ENCODE measurements at places on chromosomes 5 and 9.

DNA sequence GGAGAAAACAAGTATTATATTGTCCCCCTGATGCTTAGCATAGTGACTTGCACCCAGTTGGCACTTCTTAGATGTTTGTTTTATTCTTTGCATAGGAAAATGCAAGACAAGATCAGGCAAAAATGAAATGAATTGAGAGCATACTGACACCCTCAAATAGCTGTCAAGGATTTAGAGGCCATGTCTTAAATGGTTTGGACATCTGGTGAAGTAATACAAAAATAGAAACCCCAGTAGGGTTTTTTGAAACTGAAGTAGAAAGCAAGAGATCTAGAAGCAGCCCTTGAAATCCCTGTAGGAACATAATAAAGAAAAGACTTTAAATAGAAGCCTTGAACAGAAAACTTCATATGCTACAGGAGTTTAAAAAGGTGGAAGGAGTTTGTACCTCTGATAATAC, 174.3 kb downstream of the ANXA1 start:
- no peak for DNase-seq

DNA sequence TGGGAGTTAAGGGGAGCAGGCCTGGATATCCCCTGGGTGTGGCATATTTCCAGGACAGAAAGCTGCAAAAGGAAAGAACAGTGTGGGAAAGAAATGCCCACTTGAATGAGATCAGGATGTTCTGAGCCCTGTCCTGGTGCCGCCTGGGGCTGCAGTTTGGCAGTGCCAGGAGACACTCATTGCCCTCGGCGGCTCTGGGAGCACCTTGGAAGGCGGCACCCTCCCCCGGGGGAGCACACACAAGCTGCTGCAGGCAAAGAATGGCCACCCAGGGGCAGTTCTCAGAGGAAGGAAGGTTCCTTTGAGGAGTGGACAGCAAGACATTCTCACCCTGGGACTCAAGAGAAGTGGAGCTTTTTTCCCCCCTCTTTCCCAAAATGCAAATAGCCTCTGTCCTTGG, 305.3 kb downstream of the NTRK2 start:
- DNase-seq: no peak

GRCh38 chr5:180599981-180600553, 8.8 kb upstream of the SCGB3A1 start:
- no peak for DNase-seq

- no peak for DNase-seq
Observed at GRCh38 chr9:76913467-76913866, 7.6 kb upstream of the PRUNE2 start.

DNA sequence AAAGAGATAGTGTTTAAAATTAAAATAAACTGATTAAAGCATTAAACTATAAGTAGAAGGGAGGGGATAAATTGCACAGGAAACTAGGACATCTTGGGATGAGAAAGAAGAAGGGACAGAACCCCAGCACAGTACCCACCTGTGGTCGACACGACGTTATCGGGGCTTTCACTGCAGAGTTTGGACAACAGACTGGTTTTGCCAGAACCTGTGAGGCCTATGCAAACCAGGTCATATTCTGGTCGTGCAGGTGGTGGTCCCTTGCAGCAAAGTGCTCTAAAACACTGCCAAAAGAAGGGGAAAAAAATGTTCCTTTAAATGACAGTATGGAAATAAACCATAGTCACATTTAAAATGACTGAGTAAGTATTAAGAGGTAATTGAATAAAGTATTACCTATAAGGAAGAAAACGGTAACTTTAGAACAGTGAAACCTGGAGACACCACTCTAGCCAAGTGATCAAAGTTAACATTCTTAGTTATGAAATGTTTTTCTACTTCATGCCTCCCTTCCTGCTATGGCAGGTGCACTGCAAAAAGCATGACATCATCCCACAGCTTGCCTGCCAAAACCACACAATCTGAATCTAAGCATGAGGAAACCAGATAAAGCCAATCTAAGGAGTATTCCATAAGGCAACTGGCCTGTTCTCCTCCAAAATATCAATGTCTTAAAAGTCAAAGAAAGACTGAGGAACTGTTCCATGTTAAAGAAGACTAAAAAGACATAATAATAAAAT, 138.6 kb downstream of the ARL15 start:
- no peak for DNase-seq

GRCh38 chr5:53069626-53070025, 39.9 kb downstream of the MOCS2 start:
- DNase-seq: no peak

GRCh38 chr9:136690806-136691261, 3.6 kb upstream of the AGPAT2 start:
- no peak for DNase-seq

DNA sequence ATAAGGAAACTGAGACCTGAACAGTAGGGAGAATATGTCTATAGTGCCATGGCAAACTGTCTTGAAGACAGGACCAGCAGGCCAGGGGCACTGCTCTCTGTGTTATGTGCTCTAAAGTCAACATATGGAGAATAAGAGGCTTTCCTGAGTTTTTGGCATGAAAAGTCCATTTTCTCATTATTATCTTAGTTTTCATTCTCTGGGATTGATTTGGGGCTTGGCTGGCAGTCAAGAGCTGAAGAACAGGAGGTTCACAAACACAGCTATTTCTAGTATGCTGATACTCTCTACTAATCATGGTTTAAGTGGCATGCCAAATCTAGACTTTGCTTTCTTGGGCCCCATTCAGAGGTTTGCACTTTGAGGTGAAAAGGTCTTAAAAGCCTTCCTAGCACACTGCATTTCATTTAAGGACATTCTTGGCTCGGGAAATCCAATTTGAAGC, 404.4 kb downstream of the ZNF608 start:
- DNase-seq: no peak

DNA sequence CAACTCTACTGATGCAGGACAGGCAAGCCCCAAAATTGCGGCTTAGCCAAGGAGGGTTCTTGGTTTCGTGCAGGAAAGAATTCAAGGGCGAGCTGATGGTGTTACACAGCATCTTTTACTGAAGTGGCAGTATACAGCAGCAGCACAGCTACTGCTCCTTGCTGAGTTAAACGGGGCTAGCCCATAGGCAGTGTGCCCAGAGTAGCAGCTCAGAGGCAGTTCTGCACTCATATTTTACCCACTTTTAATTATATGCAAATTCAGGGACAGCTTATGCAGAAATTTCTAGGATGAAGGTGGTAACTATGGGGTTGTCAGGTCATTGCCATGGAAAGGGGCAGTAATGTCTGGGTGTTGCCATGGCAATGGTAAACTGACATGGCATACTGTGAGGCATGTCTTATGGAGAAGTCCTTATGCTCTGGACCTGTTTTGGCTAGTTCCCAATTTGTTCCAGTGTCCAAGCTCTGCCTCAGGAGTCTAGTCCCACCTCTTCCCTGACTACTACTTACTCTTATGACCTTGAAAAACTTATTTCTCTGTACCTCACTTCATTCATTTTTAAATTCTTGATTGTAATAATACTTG, 2.0 kb upstream of the SPINK9 start:
- DNase-seq: no peak

GRCh38 chr9:98117984-98118639, 910 bp downstream of the TRIM14 start:
- no peak for DNase-seq

DNA sequence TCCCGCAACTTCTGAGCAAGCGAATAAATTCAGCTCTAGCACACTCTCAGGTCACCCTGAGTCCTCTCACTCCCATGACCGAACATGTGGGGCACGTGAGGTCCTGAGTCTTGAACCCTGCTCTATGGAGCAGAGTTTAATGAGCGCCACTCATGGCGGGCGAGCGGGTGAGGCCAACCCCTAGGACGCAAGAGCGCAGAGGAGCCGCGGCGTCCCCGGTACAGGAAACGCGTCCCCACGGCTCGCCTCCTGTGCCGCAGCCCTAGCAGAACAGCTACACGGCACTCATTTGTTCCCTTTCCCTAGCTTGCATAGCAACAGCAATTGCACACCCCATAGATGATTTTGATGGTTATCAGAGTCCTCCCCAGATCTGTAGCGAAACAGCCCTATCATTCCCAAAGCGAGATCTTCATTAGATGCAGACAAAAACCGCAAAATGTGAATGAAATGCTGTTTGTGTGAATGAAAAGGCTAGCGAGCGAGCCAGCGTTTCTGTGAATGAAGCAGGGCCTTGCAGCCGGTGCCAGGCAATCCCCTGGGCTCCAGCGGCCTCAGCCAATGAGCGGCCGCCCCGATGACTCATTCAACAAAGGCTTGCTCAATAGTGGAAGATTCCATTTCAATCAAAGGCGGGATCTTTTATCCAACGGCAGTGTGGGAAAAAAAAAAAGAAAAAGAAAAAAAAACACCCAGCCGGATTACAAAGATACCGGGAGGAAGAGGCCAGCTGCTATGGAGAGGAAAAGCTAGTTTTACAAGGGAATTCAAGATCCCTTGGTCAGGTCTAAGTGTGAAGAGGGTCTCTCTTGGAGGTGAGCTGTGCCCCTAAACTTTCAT, 1.5 kb upstream of the SHC3 start:
- DNase-seq: no peak

DNA sequence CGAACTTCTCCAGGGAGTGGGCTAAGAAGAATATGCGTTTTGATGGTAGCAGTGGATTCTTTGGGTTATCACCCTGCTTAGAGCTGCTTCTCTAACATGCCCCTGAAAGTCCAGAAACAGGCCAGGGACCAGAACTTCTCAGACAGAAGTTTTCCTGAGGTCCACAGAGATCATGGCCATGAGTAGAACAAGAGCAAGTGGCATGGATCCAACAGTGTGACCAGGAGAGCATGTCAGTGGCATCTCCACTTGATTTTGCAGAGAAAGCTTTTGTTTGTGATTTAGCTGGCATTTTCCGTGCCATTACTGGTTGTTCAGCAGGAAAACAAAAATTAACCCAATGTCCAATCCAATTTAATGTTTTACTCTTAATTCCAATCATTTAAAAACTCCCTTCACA, 298.5 kb upstream of the CD180 start:
- DNase-seq: no peak

DNA sequence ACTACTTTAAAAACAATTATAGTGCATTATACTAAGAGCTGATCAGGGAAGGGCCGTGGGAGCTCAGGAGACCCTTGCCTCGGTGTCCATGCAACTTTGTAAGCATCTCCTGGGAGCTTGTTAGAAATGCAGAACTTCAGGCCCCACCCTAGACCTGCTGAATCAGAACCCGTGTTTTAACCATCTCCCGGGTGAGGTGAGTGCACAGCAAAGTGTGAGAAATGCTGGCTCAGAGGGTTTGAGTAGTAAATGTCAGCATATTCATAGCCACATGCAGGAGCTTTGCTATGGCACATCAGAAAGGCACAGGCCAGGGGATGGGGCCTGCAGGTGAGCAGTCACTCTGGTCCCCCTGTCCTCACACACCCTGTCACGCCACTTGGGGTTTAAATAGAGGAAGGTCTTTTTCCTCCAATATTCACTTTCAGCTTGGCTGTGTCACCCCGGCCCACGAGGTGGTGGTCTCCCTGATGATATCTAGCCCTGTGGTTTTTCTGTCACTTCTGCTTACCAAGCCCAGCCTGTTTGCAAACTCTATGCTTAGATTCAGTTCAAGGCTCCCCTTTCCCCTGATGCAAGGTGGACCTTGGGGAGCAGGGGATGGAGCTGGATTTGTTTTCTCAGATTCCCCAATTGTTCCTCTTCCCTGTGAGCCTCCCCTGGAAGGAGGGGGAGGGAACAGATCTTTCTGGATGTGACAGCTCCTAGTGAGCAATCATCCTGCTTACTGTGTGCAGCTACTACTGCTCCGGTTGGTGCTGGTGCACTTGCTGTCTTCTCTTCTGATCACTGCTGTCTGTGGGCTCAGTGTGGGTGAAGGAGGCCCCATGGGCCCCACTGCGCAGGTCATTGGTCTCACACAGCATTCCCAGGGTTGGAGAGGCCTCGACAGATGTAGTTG, 51.8 kb upstream of the TGFBR1 start:
- no peak for DNase-seq

DNA sequence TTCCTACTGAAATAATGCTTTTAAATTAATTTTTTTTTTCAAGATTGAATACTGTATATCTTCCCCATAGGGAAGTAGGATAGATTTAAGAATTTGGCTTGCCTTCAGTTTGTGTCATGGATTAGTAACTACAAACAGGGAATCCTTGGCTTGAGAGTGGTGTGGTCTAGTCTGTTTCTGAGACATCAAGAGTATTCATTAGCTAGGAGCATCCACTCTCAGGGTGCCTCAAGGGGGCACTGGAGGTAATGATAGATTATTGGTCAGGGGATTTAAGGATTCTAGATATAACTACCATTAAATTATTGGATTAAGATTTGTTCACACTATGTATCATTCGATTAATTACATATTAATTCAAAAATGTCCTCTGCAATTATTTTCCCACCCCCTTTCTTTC, 91.8 kb upstream of the TXNDC8 start:
- DNase-seq: no peak

GRCh38 chr9:133960568-133961129, 31.5 kb downstream of the VAV2 start:
- no peak for DNase-seq

DNA sequence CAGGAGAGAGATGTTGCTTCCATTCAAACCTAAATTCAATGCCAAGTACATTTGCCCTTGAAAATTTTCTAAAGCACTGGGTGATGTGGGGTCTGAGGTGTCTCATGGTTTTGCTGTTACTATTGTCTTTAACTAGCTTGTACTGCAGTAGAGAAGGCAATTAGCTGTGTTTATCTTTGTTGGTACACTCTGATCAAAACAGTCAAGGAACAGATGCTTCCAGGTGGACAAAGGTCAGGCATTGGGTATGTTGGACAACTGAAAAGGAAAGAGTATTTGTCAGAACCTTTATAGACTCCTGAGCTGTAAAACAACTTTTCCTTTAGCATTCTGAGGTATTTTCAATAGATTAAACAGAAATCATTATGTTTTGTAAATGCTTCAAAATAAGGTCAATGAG, 2228.7 kb upstream of the WWC1 start:
- no peak for DNase-seq

Measured in cortex of kidney (tissue), 1 donor.